ENCODE measurements at places on chromosomes 1 and 21. TPM values are rescaled to one million over a fixed set of nuclear protein-coding genes. Genes with fewer than 3 reads are reported as not detected.

PRMT6 gene
- total RNA-seq, result 18.4 TPM

DNA sequence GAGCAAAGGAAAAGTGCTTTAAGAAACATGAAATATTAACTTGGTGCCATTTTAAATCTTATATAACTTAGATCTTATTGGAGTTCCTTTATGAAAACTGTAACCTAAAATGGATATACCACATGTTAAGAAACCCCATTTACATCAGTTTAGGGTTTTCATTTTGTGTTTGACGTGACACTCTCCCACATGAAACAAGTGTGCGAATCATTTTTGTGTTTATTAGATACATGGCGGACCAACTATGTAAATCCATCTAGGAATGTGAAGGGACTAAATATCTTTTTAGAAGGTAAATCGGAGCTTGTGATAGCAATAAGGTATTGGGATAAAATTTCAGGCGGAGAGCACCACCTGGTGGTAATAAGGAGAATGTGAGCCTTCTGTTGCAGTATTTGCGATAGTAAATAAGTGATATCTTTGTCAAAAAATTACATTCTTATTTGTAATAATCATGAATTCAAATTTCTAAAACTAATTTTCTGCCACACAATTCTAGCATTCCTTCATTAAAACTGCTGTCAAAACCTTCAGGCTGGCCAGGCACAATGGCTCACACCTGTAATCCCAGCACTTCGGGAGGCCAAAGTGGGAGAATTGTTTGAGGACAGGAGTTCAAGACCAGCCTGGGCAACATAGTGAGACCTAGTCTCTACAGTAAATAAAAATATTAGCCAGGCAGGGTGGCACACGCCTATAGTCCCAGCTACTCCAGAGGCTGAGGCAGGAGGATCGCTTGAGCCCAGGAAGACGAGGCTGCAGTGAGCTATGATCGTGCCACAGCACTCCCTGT, 31.3 kb downstream of the SMAP2 start:
- DNase-seq, result no peak

ALX3 gene
- total RNA-seq, result not detected

OR2T35 gene
- total RNA-seq, result not detected

DNA sequence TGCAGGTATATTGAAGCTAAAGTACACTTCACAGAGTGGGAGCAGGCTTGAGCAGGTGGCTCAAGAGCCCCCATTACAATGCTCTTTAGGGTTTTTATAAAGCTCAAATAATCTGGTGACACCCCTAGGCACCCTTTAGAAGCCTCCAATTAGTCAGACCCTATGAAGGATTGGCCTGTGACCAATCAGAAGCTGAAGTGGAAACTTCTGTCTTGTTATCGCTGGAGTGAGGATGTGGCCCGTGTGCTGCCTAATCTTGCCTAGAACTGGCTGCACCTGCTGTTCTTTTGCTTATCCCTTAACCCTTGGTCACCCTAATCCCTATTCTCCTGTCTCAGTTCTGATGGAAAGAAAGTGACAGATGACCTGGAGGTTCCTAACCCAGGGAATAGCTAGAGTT, 70.8 kb upstream of the ABCG1 start:
- no peak for DNase-seq

MRPS21 gene
- 73.3 TPM for total RNA-seq

DNA sequence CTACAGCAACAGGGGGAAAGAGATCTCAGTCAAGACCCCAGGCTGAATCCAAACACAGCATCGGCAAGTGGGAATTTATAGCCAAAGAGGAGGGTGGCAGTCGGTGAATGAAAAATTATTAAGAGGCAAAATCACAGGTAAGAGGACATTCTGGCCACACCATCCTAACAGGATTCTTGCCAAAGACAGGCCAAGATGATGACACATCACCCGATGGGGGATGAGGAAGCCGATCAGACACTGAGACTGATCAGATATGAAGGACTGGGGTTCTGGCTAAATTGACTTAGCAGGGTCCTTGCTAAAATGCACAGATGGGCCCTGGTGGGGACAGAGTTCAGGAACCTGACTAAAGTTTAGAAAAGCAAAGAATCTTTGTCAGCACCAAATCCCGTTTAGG, 402.2 kb downstream of the SMYD3 start:
- DNase-seq, result no peak

DNA sequence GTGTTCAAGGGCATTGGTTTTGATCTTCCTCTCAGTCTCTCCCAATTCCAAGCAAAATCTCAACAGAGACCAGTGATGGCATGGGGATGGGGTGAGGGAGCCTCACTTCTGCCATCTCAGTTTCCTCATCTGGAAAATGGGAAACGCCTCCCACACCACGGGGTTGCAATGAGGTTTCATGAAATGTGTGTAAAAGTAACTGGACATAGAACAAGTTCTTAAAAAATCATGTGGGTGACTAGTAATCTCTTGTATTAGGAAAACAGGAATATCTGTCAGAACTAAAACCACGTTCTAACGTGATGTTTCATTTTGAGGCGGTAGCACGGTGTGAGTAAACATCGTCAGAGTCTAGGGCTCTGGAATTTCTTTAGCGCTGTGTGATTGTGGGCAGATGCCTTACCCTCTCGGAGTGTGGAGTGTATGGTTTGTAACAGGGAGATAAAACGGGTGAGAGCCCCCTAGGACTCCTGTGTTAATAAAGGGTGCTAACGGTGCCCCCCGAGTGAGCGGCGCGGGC, 55.5 kb upstream of the DNAJC6 start:
- DNase-seq, result no peak

GRCh38 chr1:178344513-178345091, 152.2 kb downstream of the CLEC20A start:
- DNase-seq, result no peak

DNA sequence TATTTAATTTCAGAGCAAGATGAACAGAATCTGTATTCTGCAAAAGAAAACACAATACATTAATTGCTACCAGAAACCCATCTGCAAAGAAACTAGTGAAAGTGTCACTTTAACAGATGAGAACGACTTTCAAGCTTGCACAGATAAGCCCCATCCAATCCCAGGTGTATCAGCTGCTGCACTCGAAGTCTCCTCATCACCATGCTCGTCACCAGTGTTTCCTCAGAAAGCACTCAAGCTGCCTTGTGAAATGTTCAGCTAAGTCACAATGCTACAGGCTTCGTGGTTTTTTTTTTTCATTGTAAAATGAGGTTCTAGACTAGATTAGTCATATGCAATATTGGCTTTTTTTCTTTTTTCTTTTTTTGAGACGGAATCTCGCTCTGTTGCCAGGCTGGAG, 3.3 kb upstream of the TOMM20 start:
- DNase-seq, result no peak

- no peak for DNase-seq
These were observed 2.6 kb upstream of the FCRLB start for GRCh38 chr1:161718559-161719324.

DNA sequence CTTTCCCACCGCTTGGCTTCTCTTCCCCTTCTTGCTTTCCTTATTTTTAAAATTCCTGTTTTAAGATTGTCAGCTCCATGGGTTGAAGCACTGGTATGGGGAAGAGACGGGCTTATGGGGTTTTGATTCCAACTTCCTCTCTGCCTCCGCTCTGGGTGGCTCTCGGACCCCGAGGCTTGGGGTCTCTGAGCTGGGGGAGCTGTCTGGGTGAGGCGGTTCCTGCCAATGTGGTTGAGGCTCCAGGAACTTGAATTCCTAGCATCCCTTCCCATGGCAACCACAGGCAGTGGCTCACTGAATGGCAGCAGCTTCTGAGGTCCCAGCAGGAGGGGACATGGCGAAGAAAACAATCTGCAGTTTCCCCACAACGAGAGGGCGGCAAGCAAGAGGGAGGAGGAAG, 83.1 kb upstream of the C1orf174 start:
- no peak for DNase-seq

DNA sequence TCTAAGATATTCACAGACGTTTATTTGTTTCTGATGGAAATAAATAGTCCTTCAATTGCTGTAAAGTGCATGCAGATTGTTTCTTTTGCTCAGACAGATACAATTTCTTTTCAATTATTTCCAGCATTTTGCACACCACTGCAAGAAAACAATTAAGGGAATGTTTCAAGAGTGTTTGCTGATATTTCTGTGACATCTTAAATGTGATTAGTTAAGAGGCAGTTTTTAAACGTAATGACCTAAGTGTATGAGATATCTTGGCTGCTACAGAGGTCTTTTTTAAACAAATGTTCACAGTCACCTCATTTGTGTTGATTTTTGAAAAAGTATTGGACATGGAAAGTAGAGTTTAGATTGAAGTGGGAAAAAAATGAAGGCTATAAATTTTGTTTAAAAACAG, 262.3 kb upstream of the BRINP3 start:
- no peak for DNase-seq

OR2T5 gene
- not detected for total RNA-seq

WDTC1 gene
- 41.5 TPM for total RNA-seq

DNA sequence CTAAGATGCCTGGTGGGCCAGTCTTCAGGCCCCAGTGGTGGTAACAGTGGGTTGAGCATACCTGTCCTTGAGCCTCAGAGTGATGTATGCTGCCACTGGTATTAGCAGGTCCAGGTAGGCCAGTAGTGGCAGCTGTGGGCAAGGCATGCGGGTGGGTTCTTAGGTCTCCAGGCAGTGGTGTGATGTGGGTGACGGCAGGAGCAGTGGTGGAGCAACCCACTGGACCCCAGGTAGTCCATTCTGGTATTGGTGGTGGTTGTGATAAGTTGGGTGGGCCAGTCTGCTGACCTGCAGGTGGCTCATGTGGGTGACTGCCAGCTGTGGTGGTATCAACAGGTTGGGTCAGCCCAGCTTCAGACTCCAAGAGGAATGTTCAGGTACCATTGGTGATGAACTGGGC, 165.0 kb upstream of the GORAB start:
- DNase-seq, result no peak

RSPO1 gene
- total RNA-seq, result not detected

INSRR gene
- total RNA-seq, result 0.48 TPM

DNA sequence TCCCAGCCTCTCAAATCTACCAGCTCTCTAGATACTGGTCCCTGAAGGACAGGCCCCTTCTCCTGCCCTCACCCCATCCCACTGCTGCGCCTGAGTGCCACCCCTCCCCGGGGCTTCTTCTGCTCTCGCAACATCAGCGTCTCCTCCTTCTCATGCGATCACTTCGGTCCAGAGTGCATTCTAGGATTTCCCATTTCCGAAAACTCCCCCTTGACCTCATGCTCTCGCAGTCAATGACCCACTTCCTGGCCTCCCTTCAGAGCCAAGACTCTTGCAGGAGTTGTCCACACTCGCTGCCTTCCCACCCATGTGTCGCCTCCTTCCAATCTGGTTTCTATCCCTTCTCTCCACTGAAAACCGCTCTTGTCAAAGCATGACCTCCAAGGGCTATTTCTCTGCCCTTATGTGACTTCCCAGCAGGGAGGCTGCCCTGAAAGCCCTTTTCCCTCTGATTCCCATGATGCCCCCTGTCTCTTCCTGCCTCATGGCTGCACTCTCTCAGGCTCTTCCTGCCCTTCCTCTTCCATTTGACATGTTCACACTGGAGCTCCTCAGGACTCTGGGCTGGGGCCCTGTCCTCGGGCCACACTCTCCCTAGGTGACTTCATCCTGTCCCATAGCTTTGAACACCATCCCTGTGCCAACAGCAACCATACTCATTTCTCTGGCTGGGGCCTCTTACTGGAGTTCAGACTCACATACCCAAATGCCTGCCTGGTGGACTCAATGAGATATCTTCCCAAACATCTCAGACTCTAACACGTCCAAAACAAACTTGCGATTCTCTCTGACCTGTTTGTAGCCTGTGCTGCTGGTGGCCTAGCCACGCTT, 46.0 kb downstream of the LDLRAD2 start:
- DNase-seq, result no peak

DESI2 gene
- 31.3 TPM for total RNA-seq

- no peak for DNase-seq
These were observed 97.3 kb downstream of the MAP3K21 start for GRCh38 chr1:233424779-233425178.

CTPS1 gene
- total RNA-seq, result 47.5 TPM

GRCh38 chr1:79188337-79188736, 181.8 kb upstream of the ADGRL4 start:
- no peak for DNase-seq

- no peak for DNase-seq
These were observed 17.0 kb upstream of the TRIM45 start for GRCh38 chr1:117138561-117138960.

All from activated naive CD8-positive, alpha-beta T cell treated with anti-CD3 and anti-CD28 coated beads, Interleukin-2, amount 10 ng/mL, durations not matched to agents 7 days and 5 days (primary cell).